SK-N-DZ (cell line): ENCODE measurements at places on chromosomes 2 and 18.
A peak's percentile ranks its signal among the peaks of the same experiment; 100 is the strongest.

GRCh38 chr2:239162976-239163687, 237.7 kb downstream of the HDAC4 start:
- DNase-seq, result no peak

DNA sequence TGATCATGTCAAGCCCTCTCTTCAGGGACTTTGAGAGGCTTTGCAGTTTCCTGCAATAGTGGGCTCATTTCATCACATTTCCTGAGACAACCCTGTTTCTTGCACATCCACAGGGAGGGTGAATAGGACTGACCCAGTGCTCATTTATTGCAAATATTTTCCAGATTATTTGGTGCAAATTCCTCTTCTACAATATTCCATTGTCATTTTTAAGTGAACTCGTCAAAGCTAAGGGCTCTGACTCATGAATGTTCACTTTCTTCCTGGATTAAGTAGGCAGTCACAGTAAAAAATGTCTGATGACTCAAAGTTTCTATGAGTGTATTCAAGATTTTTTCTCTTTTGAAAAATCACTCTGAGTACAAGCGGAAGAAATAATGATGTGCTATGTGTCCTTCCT, 225.5 kb upstream of the GALNT5 start:
- no peak for DNase-seq

GRCh38 chr2:66890166-66890742, 455.3 kb downstream of the MEIS1 start:
- DNase-seq, result no peak

DNA sequence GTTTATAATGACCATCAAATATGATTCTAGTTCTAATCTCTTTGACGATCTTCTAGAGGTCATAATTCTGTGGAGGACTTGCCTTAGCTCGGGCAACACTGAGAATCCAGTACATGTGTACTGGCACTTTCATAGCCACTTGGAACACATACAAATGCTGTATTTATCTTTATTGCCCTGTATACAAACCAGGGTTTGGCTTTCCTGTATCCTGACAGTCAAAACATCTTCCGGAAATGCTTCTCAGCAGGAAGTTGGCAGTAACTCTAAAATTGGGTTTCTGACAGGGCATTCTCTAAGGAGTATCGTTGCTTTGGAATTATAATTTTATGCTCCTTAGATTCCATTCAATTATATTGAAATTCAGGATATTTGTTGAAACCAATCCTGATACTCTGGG, 643.6 kb downstream of the NRXN1 start:
- DNase-seq, result no peak

DNA sequence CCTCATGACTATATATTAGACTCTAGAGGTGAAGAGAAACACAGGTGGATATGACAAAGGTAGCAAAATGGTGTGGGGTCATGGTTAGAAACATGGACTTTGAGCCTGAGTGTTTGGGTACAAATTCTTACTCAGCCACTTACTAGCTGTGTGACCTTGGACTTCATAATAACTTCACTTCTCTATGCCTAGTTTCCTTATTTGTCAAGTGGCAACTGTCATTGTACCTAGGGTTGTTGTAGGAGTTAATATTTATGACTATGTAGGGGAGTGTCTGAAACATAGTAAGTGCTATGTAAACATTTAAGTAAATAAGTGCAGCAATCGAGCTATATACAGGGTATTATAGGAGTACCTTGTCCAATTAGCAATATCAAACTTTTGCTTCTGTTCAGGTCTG, 49.7 kb upstream of the RAPH1 start:
- no peak for DNase-seq

DNA sequence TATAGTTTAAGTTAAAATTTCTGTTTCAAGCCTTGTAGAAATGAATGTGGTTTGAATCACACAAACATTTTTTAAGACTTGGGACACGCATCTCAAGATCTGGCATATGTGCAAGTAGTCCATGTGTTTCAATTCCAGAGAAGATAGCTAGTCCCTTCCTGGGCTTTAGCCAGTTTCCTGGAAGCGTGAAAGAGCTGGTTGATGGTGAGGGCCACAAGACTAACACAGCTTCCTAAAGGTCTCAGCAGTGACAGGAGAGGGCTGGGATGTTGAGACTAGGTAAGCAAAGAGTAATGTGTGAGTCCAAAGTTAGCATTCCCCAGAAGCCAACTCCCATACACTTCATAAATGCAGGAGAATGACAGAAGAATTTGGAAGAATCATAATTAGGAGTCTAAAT, 111.9 kb upstream of the MAP2 start:
- no peak for DNase-seq

- DNase-seq, result no peak
These were observed 339.6 kb downstream of the TRIB2 start for GRCh38 chr2:13056259-13056843.

- peak; percentile 41 for DNase-seq
These were observed 48.8 kb downstream of the C2orf42 start for GRCh38 chr2:70141902-70142589.

GRCh38 chr2:98463081-98463481, 18.4 kb downstream of the INPP4A start:
- DNase-seq, result no peak

- no peak for DNase-seq
These were observed 419.5 kb downstream of the NUP35 start for GRCh38 chr2:183543731-183544130.

- no peak for DNase-seq
These were observed 143.7 kb downstream of the LAMA3 start for GRCh38 chr18:23832911-23833310.

DNA sequence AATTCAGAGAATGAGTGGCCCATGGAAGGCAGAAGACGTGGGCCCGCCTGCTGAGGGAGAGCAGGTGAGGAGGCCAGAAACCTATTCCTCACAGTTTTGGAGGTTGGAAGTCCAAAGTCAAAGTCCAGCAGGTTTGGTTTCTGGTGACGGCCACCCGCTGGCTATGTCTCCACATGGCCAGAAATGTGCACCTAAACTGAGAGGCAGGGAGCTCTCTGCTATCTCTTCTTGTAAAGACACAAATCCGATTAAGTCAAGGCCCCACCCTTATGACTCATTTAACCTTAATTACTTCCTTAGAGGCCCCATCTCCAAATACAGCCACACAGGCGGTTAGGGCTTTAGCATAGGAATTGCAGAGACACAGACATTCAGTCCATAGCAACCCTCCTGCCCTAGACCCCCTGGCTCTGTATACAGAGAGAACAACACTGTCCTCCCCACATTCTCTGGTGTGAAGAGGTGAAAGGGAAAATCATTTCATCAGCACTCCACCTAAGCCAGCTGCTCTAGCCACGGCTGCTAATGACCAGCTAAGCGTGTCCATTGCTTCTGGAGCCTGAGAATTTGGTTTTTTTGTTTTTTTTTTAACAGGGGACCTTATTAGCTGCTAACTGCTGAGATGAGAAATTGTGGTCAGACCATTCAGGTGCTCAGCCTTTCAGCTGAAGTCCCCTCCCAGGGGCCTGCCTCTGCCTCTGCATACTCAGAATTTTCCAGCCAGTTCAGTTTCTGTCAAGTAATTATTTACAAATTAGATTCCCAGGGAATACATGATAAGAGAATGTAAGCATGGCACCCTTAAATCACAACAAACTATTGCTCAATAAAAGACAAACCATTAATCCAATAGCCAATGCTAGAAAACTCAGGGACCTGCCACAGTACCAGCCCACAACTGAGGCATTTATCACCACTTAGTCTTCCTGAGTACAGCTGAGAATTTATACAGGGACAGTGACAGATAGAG, 368.7 kb upstream of the ID2 start:
- DNase-seq, result peak; percentile 54

DNA sequence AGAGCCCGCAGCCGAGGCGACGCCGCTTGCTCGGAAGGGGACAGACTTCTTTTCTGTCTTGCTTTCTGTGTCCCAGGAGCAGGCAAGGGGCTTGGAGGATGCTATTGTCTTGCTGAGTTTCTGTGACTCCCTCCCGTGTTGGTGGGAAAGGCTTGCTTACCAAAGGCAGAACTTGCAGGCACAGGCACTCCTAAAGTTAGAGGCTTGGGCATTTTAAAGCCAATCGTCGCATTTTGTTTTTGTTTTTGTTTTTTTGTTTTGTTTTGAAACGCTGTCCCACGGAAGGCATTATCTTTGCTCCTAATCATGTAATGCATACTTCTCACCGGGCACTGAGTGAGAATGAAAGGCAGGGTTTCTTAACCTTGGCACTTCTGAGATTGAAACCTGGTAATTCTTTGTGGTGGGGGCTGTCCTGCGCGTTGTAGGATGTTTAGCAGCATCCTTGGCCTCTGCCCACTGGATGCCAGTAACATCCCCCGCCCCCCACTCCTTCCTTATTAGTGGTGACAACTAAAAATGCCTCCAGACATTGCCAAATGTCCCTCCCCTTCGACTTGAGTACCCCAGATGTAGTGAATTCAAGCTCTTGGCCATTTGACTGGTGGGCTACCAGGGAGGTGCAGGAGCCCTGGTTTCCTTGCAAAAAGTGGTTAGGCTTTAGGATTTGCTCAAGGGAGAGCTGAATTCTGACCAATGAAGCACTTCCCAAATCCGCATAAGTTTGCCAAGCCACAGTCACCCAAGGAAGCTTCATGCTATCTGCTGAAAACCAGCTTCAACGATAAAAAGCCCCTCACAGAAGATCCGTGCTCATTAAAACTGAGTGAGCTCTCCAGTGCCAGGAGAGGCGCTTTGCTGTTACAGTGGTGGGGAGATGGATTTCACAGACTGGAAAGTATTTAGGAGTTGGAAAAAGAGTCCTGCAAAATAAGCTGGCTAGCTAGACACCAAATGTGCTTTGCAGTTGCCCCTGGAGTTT, 1.2 kb downstream of the ANTXR1 start:
- DNase-seq, result peak; percentile 35

DNA sequence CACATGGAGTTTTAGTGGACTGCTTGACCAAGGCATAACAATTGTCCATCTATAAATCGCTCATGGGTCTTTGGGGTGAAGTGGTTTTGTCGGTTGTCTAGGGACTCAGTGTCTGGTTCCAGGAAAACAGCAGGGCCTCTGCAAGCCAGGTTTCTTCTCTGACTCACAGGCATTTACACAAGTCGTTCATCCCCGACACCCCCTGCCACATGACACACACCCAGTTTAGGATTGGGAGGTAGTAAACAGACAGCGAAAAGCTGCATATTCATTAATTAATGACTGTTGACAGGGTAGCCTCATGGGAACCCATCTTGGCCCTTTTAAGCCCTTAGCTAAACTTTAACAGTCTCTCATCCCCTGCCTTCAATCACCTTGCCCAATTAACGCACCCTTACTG, 194.8 kb upstream of the ACVR2A start:
- DNase-seq, result no peak

DNA sequence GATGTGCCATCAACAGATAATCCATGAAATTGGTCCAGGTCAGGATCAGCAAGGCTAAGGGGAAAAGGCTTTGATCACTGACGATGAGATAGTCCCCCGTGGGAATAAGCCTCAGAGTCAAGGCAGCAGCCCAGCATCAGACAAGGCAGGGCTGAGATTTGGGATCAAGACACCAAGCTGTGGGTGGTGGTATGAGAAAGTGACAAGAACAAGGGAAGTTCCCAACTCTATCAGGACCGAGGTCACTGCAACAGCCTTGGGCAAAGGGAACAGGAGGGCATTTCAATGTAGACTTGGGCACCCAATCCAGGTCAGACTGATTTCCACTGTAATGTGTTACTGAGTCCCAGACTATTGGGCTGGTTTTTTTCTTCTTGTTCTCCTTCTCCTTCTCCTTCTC, 18.7 kb downstream of the PLEK start:
- no peak for DNase-seq

DNA sequence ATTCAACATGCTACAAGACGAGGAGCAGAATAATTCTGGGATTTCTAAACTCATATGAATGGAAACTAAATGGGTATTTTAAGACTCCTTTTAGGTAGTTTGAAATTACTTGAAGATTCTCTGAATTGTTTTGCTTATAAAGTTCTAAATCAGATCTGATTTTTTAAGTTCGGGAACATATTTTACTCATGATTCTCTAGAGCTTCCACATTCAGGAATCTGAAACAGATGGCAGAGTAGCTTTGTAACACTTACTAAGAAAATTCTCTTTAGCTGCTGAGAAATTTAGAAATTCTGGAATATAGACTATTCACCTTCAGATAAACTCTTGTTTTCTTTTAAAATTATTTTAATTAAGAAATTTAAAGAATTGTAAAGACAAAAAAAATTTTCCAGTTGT, 13.7 kb downstream of the RBBP8 start:
- DNase-seq, result no peak

GRCh38 chr2:26653207-26654060, 12.3 kb upstream of the CIB4 start:
- no peak for DNase-seq

- DNase-seq, result no peak
These were observed 33.6 kb upstream of the RND3 start for GRCh38 chr2:150520887-150521664.

DNA sequence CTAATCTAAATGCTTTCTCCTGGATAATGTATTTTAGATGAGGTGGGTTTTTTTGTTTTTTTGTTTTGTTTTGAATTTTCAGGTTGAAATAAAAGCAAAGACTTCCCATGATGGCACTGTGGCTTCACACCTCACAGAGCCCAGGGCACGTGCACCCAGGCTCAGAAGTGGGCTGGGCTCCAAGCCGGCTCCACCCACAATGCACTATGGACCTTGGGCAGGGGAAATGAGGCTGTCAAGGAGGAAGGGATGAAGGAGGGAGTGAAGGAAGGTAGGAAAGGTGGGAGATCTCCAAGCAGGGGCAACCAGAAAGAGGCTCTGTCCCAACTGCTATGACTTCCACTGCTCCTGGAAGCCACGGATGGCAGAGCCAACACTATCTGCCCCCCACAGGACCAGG, 60.4 kb downstream of the BIN1 start:
- DNase-seq, result no peak

DNA sequence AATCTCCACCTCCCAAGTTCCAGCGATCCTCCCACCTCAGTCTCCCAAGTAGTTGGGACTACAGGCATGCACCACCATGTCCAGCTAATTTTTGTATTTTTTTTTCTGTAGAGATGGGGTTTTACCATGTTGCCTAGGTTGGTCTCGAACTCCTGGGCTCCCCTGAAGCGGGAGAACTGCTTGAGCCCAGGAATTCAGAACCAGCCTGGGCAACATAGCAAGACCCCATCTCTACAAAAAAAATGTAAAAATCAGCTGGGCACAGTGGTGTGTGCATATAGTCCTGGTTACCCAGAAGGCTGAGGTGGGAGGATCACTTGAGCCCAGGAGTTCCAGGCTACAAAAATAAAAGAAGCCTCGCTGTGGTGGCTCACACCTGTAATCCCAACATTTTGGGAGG, 12.0 kb upstream of the ZNF532 start:
- DNase-seq, result no peak

DNA sequence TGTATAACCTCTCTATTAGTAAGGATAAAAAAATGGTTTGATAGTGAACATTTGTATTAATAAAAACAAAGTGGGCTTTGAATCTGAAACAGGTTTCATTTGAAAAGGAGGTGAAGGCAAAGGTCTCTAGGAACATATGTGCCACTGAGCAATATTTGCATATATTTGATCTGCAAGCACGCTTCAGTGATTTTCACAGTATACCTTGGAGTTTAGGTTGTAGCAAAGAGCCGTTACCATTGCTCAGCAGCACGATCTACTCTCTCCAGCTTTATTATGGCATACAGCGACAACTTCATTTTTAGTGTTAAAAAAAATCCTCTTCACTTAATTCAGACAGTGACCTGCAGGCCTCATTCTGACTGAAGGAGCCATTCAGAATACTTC, 75.8 kb upstream of the ZEB2 start:
- no peak for DNase-seq
